ENCODE measurements at places on chromosomes 6 and 20. TPM values are rescaled to one million over a fixed set of nuclear protein-coding genes. Genes with fewer than 3 reads are reported as not detected.

DNA sequence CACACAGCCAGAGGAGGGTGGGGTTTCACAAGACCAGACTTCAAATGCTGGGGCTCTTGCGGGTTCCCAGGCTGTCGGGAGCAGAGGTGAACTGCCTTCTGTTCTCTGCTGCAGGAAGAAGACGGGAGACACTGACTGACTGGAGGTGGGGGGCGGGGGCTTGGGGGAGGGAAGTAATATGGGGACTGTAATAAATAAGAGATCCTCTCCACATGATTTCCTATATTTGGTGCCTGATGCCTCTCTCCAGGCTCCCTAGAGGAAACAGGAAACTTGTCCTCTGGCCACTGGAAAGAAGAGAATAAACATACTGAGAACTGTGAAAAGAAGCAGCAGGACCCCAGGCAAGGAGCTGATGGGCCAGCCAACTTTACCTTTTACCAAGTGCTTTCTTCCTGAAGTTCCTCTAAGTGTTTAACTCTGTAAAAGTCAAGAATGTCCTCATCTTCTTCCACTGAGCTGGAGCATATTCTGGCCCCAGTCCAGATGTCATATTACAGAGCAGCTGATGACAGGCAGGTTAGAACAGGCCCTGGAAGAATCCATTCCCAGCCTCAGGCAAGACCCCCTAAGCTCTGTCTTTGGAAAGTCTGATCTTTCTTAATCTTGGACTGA lies 33.2 kb upstream of the ADGRF5 start:
- no peak overlapping the region for H3K27ac ChIP-seq
- peak overlapping the region; percentile 29 for H3K4me3 ChIP-seq
- no peak for DNase-seq

DNA sequence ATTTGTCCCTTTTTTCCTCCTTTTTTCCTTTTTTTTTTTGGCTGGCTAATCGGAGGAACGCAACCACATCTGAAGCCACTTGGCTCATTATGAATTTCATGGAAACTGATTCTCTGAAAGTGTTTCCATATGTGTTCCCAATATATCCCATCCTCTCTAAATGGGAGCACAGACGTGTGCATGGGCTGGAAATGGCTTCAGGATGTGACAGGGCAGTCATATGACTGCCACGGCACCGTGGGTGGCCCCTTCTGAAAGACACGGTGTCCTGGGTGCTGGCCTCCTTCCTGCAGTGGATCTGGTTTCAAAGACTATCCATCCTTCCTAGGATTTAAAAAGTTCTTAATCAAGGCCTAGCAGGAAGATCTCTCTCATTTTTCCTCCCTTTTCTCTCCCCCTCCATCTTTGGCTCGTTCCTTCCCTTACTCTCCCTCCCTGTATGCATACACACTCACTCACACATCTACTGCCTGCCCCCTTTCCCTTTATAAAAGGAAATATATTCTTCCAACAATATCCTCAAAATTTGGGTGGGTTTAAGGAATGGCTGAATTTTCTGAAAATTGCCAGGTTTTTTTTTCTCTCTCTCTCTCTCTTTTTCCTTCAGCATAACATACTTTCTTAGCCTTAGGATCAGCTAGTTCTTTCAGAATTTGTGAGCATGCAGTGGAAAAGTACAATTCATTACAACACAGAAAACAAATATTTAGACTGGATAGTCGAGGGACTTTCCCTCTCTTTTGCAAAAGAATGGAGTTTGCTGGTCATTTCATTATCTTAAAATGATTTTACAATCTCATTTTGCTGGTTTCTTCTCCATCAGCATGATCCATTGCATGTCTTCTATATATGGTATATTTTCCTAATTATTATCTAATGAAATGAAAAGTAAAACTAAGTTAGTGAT lies 161.2 kb upstream of the SUPT3H start:
- peak; percentile 32 for DNase-seq
- H3K36me3 ChIP-seq: no peaks in the 10 kb centered on the region
- no peak overlapping the region for H3K4me3 ChIP-seq
- H3K27ac ChIP-seq: peak overlapping the region; percentile 58

GRCh38 chr6:18823782-18824386 lies 436.7 kb downstream of the RNF144B start:
- H3K36me3 ChIP-seq: no peaks in the 10 kb centered on the region
- no peaks in the 10 kb centered on the region for H3K27me3 ChIP-seq
- H3K4me1 ChIP-seq: no peaks in the 10 kb centered on the region
- H3K27ac ChIP-seq: no peak overlapping the region

Gene ATP6V1G2
- 0.44 TPM for total RNA-seq

DNA sequence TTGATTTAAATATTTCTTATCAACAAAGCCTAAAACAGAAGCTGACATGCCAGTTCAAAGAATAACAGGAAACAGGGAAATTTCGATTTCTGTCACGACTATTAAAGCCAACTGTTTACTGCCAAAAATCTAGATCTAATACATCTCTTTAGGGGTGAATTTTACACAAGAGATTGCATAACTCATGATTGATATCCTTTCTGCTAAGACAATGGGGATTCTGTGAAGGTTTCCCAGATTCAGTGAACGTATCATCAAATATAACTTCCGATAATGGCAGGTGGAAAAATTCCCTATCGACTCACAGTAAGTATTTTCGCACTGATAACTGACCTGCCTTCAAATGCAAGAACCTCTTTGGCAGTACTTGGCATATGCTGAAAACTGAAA lies 42.9 kb downstream of the NHSL1 start:
- peak overlapping the region; percentile 56 for H3K27ac ChIP-seq
- no peaks in the 10 kb centered on the region for H3K4me1 ChIP-seq
- no peak overlapping the region for H3K4me3 ChIP-seq
- DNase-seq: no peak
- no peaks in the 10 kb centered on the region for H3K36me3 ChIP-seq

Gene SIRPB1
- total RNA-seq: 2.6 TPM

- no peak overlapping the region for H3K4me3 ChIP-seq
- no peaks in the 10 kb centered on the region for H3K27me3 ChIP-seq
- no peak for DNase-seq
- H3K4me1 ChIP-seq: no peaks in the 10 kb centered on the region
- no peaks in the 10 kb centered on the region for H3K36me3 ChIP-seq
Measured at GRCh38 chr6:139392794-139393193, 18.3 kb upstream of the CITED2 start.

Gene SLC22A1
- total RNA-seq: 1.3 TPM

- H3K27me3 ChIP-seq: no peaks in the 10 kb centered on the region
- no peak overlapping the region for H3K27ac ChIP-seq
- H3K36me3 ChIP-seq: peaks cover 11% of the 10 kb centered on the region
- no peaks in the 10 kb centered on the region for H3K4me1 ChIP-seq
- H3K4me3 ChIP-seq: no peak overlapping the region
- no peak for DNase-seq
Measured at GRCh38 chr6:36217188-36217587, 20.6 kb downstream of the BRPF3 start.

Gene PSORS1C1
- total RNA-seq: 2.0 TPM
